Kidney epithelial cell (primary cell): ENCODE measurements at places on chromosomes 5 and 9.

GRCh38 chr9:12818431-12819000 is 43.7 kb downstream of the LURAP1L start:
- no peak for DNase-seq

- no peak for DNase-seq
Observed at GRCh38 chr5:93303291-93303691, 277.7 kb downstream of the NR2F1-AS1 start.

GRCh38 chr9:89714321-89714720 is 109.5 kb downstream of the GADD45G start:
- no peak for DNase-seq

DNA sequence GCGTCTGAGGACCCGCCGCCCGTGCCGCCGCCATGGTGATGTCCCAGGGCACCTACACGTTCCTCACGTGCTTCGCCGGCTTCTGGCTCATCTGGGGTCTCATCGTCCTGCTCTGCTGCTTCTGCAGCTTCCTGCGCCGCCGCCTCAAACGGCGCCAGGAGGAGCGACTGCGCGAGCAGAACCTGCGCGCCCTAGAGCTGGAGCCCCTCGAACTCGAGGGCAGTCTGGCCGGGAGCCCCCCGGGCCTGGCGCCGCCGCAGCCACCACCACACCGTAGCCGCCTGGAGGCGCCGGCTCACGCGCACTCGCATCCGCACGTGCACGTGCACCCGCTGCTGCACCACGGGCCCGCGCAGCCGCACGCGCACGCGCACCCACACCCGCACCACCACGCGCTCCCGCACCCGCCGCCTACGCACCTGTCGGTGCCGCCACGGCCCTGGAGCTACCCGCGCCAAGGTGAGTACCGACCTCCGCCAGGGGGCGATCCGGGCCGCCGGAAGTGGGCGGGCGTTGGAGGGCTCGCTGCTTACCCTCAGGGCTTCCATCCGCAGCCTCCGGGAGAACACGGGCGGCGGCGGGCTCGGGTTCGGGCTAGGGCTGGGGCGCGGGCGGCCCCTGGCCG is 8.5 kb downstream of the PRR7 start:
- no peak for DNase-seq

DNA sequence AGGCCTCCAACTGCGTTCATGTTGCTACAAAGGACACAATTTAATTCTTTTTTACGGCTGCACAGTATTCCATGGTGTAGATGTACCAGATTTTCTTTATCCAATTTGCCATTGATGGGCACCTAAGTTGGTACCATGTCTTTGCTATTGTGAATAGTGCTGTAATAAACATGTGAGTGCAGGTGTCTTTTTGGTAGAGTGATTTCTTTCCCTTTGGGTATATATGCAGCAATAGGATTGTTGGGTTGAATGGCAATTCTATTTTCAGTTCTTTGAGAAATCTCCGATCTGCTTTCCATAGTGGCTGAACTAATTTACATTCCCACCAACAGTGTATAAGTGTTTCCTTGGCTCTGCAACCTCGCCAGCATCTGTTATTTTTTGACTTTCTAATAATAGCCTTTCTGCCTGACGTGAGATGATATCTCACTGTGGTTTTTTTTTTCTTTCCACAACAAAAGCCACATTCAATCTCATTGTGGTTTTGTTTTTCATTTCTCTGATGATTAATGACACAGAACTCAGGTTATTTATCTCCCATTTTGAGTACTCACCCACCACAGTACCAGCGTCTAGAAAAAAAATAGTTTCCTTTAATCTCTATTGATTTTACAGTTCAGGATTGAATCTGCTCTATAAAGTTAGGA is 21.9 kb downstream of the ARRDC3 start:
- no peak for DNase-seq

- no peak for DNase-seq
Observed at GRCh38 chr9:68749579-68750159, 44.6 kb downstream of the PIP5K1B start.

DNA sequence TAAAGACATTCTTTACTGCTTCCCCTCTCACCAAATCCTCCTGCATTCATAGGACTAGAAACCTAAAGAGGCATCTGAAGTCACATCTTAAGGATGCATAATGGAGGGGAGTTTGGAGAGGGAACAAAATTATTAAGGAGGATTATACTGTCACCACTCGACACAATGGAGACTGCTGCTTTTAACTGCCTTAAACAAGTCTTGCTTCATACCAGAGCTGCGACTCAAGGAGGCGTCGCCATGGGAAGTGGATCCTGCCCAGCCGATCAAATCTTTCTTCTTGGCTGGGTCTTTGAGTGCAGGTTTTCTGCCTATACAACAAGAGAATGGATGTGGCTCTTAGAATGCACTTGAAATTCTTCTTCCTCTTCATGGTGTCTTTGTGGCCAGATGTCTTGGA is 66.7 kb upstream of the FOXE1 start:
- peak; percentile 21 for DNase-seq

DNA sequence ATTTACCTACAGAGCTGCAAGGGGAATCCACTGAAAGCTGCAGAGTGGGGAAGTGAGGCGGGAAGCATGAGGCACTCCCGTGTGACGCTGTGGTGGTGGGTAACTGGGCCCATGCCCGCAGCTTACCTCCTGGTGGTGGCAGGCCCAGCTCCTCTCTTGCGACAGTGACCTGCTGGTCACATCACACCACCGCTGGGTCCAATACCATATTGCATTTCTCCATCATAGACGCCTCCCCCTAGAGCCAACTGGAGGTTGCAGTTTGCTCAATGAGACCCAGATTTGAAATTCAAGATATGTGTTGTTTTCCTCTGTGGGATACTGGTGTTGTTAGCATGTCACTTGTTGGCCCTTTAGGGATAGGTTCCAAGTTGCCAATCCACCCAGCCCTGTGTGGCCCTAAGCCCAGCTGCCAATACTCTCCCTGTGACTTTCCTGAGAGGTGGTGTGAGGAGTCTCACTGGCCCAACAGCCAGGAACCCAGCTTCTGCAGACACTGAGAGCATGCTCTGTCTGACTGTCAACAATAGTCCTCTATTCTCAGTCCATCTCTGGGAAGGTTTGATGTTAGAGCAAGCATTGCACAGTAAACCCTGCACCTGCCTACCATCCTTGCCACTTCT is 428.3 kb downstream of the GADD45G start:
- no peak for DNase-seq

- no peak for DNase-seq
Observed at GRCh38 chr9:123408313-123409262, 52.6 kb downstream of the CRB2 start.

GRCh38 chr5:176738637-176739250 is 71.6 kb upstream of the UNC5A start:
- DNase-seq: no peak

DNA sequence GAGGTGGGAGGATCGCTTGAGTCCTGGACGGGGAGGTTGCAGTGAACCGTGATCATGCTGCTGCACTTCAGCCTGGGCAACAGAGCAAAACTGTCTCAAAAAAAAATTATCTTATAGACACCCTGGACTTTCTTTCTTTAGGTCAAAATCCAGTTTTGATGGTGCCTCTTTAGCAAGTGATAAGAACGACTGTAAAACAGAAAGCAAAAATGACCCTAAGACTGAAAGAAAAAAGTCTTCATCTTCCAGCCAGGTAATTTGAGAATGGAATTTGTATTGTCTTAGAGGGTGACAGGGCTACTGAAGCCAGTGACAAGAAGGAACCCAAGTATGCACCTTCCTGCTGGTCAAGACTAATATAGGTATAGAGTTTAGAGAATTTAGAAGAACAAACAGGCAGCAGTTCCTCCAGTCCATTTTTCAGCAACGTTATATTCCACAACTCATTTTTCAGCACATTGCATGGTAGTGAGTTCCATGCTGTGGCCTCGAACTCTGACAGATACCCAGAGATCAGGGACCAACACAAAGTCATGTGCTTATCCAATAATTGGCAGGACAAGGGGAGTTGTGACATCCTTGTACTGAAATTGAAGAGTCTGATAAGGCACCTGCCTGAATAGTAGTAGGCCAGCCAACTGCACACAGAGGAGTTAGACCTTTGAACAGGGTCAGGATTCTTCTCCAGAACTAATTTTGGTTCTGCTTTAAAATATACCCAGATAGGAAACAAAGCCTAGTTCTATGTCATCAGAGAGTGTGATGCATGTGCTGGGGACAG is 46.5 kb downstream of the GRAMD2B start:
- DNase-seq: no peak

DNA sequence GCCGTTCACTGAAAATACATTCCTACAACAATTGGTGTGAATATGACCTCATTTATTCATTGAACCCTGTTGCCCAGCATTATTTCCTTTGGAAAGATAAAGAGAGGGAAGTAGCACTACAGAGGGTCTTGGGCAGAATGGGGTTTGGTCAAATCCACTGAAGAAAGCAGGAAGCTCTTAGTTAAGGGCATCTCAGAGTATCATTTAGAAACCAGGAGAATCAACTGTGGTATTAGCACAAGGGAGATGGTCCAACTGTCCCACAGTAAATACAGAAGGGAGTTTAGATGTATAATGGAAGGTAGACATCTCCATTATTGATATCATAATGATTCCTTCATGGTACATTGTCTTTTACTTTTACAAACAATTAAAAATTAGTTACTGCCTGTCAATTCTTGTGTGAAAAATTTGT is 47.1 kb downstream of the LIX1 start:
- DNase-seq: no peak

- no peak for DNase-seq
Observed at GRCh38 chr5:153623751-153624450, 133.4 kb downstream of the GRIA1 start.

- no peak for DNase-seq
Observed at GRCh38 chr5:84384604-84385575, at the start of gene EDIL3. Gene EDIL3 (minus strand): TSS chr5:84384880. CDS start chr5:84384374, 506 bp downstream.

- no peak for DNase-seq
Observed at GRCh38 chr5:171032435-171032973, 170.7 kb downstream of the RANBP17 start.

GRCh38 chr9:14212077-14212476 is 101.9 kb downstream of the NFIB start:
- DNase-seq: peak; percentile 51

DNA sequence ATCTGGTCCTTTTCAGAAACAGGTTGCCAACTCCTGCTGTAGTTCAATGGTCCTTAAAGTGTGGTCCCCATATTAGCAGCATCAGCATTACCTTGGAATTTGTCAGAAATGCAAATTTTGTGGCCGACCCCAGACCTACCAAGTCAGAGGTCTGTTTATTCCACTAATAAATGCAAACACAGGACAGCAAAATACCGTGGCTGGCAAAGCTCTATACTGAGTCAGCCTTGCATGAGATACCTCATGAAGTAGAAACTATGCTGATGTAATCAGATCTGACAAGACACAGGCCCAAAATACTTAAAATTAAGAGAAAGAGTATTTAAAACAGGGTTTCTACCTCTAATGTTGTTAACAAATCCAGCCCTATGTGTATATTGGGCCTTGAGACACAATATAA is 3.0 kb downstream of the GOLM1 start:
- DNase-seq: no peak

DNA sequence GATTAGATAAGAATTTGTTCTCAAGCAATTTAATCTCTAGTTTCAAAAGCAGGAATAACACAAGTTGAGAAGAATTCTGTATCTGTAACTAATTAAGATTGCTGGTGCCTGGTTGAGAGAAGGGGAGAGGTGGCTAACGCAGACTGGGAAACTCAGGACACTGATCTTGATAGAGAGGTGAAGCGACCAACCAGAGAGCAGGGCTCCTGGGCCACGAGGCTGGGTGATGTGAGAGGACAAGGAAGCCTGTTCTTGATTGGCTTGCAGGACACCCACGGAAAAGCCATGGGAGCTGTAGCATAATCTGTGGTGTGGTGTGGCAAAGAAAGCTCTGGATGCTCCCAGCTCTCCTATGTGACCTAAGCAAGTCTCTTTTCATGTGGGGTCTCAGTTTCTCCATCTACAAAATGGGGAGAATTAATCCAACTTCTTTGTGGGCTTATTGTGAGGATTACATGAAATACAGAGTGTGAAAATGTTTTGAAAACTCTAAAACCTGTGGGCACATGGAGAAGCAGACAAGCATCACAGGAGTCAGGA is 594.1 kb upstream of the BRINP1 start:
- DNase-seq: peak; percentile 55

DNA sequence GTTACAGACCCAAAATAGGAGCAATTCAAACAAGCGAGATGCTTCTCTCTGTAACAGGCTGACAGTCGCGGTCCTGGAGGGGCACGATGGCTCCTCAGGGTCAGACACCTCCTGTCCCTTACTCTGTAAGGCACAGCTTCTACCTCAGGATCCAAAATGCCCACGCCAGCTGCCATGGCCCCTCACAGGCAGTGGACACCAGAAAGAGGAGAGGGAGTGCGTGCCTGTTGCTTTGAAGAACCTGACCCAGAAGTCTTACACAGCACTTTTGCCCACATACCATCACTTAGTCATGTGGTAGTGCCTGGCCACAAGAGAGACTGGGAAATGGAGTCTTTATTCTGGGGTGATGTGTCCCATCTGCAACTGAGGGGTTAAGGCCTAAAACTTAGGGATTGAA is 11.6 kb upstream of the ABL1 start:
- no peak for DNase-seq

DNA sequence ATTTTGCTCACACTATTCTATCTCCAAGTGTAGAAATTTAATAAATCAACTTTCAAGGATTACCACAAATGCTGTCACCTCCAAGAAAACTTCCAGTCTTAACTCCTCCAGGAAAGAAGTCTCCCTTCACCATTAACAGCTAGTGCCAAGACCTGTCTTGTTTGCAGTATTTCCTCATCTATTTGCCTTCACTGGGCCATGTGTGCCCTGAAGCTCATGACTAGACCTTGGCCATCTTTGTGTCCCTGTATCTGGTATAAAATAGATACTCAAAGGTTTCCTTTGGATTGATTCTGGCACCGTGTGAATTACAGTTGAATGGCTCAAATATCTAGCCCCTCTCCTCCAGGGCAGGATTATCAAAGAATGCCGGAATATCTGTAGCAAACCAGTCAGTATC is 346.7 kb upstream of the KLF4 start:
- no peak for DNase-seq

GRCh38 chr9:95810133-95810532 is 65.4 kb upstream of the ERCC6L2 start:
- no peak for DNase-seq

DNA sequence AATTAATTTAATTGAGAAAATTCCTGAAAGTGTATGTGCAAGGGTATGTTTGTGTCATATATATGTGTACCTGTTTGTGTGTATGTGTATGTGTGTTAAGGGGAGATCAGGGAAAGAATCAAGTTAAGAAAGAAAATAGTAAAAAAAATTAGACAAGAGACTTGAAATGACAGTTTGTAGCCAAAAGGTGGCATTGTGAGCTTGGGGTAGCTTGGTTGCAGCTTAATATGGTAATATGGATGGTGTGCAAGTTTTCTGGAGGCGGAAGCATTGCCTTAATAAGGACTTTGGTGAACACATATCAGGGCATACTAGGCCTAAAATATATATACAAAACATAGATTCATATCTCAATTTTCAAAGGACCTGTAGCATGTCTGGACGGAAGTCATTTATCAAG is 129.9 kb downstream of the INSYN2B start:
- no peak for DNase-seq
